Omental fat pad (tissue), 4 donors: ENCODE measurements at places on chromosomes 1 and 21. TPM values are rescaled to one million over a fixed set of nuclear protein-coding genes. Genes with fewer than 3 reads are reported as not detected.

- DNase-seq, result no peak
Observed at GRCh38 chr1:78728359-78728758, 78.7 kb downstream of the IFI44 start.

DNA sequence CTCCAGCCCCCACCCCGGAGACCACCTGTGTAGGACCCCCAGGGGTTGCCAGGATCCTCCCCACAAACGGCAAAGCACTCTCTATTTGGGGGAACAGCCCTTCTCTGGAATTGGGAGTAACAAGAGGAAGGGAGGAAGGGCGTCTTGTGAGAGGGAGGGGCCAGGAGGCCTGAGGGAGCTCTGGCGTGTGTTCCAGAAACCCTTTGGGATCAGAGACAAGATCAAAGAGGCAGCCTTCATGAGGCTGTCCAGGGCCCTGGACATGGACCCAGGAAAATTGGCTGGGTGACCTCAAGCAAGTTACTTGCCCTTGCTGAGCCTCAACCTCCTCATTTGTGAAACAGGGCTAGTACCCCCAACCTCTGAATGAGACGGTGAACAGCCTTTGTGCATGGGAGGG lies 18.1 kb upstream of the ECE1 start:
- DNase-seq, result no peak

DNA sequence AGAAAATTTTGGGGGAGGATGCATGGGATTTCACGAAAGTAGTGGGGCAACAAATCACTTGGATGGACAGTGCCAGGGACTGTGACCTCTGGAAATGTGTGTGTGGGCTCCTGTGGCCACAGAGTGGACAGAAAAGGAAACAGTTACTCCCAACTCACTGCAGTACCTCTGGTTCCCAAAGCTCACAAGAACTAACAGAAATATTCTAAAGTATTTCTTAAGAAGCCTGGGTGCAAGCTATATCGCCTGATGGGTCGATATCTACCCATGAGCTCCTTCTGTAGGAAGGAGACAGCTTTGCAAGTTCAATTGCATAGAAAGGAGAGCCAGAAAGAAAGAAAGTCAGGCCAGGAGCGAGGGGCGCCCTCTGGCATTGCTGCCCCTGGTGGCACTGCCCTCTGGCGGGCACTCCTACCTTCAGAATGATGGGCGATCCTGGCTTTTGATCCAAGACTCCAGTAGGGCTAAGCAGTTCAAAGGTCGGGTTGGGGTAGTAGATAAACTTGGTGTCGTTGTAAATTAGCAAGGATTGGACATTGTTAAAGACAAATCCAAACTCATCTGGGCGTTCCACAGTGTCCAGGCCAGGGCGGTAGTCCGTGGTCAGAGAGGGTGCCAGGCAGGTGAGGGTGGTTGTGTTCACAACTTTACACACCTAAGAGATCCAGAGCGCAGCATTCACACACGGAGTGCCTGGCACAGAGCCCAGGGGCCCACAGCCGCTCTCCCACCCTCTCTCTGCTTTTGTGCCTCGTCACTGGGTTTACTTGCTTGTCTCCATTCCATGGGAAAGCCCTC lies 134.7 kb upstream of the CD34 start:
- no peak for DNase-seq

GRCh38 chr1:8197493-8198282 lies 120.2 kb upstream of the SLC45A1 start:
- peak; percentile 62 for DNase-seq

WDR64 gene
- not detected for total RNA-seq
